ENCODE measurements at places on chromosomes 11 and 22. TPM values are rescaled to one million over a fixed set of nuclear protein-coding genes. Genes with fewer than 3 reads are reported as not detected.

Gene ZNF214
- 2.3 TPM for total RNA-seq

Gene GAL
- 2.3 TPM for total RNA-seq

Gene PAMR1
- 68.9 TPM for total RNA-seq

Gene FAM181B
- not detected for total RNA-seq

Gene CCND1
- total RNA-seq = 139 TPM

Gene INSC
- 20.8 TPM for total RNA-seq

Gene MISFA
- not detected for total RNA-seq

Gene RAB39A
- total RNA-seq = not detected

Gene PLET1
- not detected for total RNA-seq

Gene NLRP6
- not detected for total RNA-seq

Gene NLRP14
- under 0.01 TPM for total RNA-seq

Gene DDI1
- total RNA-seq = not detected

Gene SPDYC
- not detected for total RNA-seq

Gene DAGLA
- total RNA-seq = 5.5 TPM

Gene MS4A12
- total RNA-seq = not detected

Gene OR51I1
- not detected for total RNA-seq

Gene APOA1
- not detected for total RNA-seq

Gene CD3G
- not detected for total RNA-seq

Gene SH3BP1
- total RNA-seq = 41.8 TPM

Gene KRTAP5-9
- total RNA-seq = not detected

Gene OR2AT4
- not detected for total RNA-seq

Gene C22orf31
- total RNA-seq = not detected

Gene ANGPTL5
- total RNA-seq = not detected

Gene APOL3
- total RNA-seq = 5.5 TPM

Gene OR52E8
- not detected for total RNA-seq

Gene KCNC1
- total RNA-seq = not detected

Gene FIBP
- total RNA-seq = 170 TPM

Gene HTR3A
- not detected for total RNA-seq

Gene DERL3
- 2.3 TPM for total RNA-seq

Gene SEC14L6
- not detected for total RNA-seq

Gene MRGPRE
- total RNA-seq = not detected

Gene RAB3IL1
- total RNA-seq = 2.3 TPM
